Activated effector memory CD4-positive, alpha-beta T cell treated with anti-CD3 and anti-CD28 coated beads, Interleukin-2, amount 50 U/mL, for 16 hours (primary cell): ENCODE measurements at places on chromosomes 12 and 14.

GRCh38 chr12:4552191-4552590, 9.8 kb upstream of the DYRK4 start:
- DNase-seq: no peak

DNA sequence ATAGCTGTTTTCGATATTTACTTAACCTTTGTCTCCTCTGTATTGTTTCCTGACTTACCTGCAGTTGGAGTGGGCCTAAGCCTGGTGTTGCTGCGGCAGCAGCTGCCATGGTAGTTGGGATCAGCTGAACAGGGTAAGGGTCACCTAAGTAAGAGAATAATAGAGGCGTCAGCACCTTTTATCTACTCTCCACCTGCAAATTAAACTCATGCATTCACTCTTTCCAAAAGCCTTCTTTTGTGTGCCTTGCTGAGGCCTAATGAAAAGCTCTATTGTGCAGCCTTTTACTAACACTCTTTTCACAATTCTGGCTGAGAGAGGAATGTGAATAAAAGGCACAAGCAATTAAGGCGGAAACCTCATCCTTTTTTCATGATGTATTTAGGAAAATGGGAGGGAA, 308.7 kb downstream of the SOX5 start:
- DNase-seq: no peak

- DNase-seq: no peak
These were observed 458.3 kb downstream of the BTG1 start for GRCh38 chr12:91687052-91688017.

GRCh38 chr12:89878950-89879349, 170.3 kb upstream of the ATP2B1 start:
- no peak for DNase-seq

DNA sequence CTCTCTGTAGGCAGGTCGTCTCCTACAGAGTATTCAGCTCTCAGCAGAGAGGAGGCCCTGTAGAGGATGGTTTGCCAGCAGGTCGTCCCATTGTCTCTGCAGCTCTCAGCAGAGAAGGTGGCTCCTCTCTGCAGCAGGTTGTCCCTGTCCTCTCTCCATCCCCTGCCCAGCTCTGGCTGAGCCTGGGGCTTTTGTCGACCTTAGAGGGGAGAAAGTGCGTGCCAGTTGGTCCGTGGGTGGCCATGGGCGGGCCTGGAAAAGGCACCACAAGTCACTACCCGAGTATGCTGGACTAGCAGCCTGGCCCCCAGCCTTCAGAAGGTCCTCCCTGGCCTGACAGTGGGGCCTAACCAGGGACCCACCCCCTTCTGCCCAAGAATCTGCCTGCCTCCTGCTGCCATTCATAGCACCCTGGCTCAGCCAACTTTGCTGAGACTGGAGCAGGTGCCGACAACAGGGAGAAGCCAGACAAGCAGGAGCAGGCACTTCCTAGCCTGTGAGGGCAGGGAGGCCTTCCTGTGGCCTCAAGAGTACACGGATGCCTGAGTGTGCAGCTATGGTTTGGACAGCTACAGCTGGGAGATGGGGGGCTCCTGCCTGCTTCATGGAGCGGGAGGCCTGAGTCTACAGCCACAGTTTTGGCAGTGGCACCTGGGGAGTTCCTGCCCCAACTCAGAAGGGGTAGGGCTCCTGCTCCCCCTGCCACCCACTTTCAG, 59.7 kb upstream of the KCNH3 start:
- no peak for DNase-seq

DNA sequence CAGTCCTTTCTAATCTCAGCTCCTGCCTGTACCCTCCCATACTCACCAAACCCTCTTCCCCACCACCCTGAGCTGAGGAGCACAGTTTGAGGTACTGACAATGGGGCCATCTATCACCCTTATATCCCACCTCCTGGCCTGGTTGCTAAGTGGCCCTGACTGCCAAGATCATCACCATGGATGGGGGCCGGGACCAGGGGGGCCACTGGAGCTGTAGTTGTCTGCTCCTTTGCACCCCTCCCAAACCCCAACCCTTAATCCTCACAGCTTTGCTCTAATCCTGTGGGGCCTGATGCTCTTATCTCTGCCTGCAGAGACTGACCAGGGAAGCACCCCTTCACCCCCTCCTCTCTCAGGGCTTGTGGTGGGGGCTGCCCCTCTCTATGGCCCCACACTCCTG, 395 bp upstream of the GNB3 start:
- no peak for DNase-seq

DNA sequence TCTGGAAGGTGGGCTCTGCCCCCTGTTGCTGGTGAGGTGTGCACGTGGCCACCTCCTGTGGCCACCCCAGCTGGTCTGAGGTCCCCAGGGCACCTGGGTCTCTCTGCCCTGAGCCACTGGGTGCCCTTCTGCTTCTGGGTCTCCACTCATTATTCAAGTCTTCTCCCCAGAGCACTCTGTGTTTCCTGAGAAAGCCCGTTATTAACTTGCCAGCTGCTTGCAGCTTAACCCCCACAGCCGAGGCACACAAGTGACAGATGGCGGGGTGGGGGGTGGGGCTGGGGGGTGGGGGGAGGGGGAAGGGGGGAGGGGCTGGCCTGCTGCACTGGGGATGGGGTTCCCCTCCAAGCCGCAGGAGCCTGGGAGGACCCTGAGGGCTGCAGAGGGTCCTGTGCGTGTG, 40.5 kb downstream of the FBRSL1 start:
- DNase-seq: no peak

DNA sequence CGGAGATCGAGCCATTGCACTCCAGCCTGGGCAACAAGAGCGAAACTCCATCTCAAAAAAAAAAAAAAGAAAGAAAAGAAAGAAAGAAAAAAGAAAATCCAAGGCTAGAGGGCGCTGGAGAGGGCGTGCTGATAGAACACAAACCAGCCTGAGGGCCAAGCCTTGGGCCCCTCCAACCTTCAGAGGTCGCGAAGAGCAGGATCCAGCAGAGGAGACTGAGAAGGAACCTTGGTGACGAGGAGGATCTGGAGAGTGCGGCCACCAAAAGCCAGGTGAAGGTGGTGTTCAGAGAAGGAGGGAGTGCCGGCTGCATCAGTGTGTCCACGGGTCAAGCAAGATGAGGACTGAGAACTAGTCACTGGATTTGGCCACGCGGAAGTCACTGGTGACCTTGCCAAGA, 4.1 kb upstream of the DYNC1H1 start:
- DNase-seq: no peak

GRCh38 chr14:54747616-54748015, 155.0 kb downstream of the GCH1 start:
- DNase-seq: no peak

- DNase-seq: no peak
These were observed 249.7 kb downstream of the FOXG1 start for GRCh38 chr14:29016050-29016900.

- DNase-seq: peak; percentile 60
These were observed 923 bp downstream of the STAT2 start for GRCh38 chr12:56358836-56359532.

- no peak for DNase-seq
These were observed 11.8 kb downstream of the PDE1B start for GRCh38 chr12:54561164-54561563.

GRCh38 chr12:98253207-98254037, 262.0 kb upstream of the TMPO start:
- DNase-seq: no peak

DNA sequence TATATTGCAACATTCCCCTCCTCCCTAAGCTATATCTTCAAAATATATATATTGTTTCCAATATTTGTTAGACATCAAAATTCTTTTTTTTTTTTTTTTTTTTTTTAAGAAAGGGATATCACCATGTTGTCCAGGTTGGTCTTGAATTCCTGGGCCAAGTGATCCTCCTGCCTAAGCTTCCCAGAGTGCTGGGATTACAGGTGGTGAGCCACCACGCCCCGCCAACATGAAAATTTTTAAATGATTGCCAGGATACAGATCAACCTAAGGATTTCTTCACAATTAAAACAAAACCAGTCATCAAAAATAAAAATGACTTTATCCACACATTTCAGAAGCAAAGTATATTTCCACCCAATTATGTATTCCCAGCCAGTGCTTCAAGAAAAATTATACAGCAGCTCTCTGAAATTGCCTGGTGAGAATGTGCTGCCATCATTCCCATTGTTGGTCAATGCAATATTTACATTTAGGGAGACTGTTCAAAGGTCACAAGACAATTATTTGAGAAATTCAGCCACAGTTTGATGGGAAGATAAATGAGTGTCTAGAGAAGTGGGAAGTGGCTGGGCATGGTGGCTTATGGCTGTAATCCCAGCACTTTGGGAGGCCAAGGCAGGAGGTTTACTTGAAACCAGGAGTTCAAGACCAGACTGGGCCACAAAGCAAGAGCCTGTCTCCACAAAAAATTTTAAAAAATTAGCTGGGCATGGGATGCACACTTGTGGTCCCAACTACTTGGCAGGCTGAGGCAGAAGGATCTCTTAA, 141.7 kb upstream of the AMIGO2 start:
- no peak for DNase-seq

DNA sequence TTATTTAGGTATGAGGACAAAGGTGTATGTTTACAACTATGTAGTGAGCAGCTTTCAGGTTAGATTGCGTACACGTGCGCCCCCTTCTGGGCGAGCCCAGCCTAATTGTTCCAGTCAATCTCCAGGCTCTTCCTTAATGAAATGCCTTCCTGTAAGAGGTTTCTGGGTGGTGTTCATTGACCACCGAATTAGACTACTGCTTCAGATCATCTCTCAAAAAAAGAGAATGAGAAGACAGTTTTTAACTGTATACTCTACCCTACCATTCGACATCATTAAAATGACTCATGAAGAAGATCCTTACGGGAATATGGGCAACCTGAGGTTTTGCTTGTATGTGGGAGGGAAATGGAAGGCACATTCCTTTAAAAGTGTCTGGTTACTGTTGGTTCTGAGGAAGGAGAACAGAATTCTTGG, 2.1 kb downstream of the LUM start:
- DNase-seq: peak; percentile 69

DNA sequence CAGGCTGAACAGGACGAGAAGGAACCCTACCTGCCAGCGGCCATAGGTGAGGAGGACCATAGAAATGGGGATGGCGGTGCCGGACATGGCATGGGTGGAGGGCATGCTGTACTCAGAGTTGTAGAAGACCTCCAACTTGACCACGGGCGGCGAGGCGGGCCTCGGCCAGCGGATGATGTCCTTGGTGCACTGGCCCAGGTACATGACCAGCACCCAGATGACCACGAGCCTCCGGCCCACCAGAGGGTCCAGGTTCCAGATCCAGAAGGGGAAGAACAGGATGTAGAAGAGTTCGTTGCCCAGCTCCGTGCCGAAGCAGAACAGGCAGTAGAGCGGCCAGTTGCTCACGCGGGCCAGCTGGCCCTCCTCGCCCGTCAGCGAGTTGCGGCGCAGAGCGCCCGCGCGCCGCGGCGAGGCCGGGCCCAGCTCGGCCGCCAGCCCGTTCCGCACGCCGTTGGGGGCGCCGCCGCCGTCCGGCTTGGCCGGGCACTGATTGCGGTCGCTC, 582 bp downstream of the SGPP1 start:
- peak; percentile 68 for DNase-seq

GRCh38 chr14:85978582-85979250, 448.8 kb downstream of the FLRT2 start:
- DNase-seq: no peak

DNA sequence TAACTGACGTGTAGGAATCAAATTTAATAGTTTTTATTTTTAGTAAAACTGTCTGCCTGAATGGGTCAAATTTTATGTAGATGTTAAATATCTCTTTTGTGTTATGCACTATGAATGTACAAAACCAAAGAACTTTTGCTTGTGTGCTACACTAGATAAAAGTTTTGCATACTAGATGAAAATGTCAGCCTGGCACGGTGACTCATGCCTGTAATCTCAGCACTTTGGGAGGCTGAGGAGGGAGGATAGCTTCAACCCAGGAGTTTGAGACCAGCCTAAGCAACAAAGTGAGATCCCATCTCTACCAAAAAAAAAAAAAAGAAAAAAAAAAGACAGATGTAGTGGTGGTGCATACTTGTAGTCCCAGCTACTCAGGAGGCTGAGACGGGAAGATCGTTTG, 11.1 kb downstream of the AEBP2 start:
- DNase-seq: no peak

DNA sequence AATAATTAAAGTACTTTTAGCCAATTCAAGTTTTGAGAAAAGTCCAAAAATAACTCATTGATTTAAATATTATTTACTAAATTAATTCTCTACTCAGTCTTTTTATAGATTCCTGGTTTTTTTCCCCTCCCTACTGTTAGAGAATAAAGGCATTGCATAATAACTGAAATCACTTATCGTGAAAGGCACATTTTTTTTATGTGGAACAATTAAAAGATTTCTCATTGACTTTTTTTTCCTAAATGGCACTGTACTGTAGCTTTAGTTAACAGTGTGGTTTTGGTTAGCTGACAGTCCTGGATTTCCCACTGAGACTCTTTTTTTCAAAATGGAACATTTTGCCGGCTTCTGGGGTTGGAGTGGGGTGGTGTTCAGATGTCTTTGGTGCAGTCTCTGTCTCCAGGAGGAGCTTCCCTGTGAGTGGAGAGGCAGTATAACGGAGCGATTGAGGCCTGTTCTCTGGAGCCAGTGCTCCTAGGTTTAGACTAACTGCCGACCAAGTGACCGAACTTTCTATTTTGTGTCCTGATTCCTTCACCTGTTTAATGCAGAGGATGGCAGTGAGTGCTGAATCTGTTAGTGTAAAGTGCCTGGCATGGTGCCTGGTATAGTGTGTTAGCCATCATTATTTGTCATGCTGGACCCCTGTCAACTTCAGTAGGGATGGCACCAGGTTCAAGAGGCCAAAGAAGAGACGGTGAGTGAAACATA, 117.7 kb downstream of the ADCK1 start:
- DNase-seq: no peak
